ENCODE measurements at places on chromosomes 1 and 21.
A peak's percentile ranks its signal among the peaks of the same experiment; 100 is the strongest.

DNA sequence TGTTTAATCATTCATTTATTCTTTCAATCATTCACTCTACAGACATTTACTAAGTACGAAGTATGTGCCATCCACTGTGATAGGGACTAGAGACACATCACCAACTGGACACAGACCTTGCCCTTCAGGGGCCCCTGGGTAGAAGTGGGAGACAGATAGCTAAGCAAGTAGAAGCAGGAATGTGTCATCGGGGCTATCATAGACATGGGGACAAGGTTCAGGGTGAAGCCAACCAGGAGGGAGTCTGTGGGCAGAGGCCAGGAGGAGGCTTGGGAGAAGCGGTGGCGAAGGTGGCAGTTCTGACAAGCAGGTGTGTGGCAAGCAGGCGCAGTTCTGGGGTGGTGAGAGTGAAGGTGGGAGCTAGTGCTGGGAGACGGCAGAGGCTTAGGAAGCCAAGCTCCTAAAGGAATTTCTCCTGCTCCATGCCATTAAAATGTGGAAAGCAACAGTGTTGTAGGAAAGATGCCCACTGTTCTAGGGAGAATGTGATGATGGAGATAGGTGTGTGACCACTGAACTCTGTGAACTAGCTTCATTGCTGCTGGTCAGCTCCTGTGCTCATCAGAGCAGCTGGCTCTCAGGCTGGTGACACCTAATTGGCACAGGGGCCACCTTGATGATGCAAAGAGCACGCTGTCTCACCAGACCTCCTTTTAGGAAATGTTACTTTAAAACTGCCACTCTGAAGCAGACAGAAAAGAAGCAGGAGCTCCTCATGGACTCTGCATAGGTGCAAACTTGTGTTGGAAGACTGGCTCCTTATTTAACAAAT, 79.7 kb upstream of the LPGAT1 start:
- no peak for DNase-seq

DNA sequence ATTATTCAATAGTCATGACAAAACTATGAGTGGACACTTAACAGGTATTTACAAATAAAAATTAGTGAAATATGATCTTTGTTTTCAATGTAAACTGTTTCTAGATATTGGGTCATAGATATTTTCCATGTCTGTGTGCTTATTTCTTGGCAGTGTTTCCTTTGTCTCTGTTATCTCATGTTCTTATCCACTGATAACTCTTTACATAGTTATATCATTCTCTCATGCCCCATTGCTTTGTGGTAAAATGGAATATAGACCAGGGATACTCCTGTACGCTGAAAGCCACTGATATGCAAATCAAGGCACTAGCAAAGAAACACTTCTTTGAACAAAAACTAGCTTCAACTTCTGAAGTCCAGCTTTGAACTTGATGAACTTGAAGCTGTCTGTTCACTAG, 113.1 kb downstream of the ITSN1 start:
- no peak for DNase-seq

DNA sequence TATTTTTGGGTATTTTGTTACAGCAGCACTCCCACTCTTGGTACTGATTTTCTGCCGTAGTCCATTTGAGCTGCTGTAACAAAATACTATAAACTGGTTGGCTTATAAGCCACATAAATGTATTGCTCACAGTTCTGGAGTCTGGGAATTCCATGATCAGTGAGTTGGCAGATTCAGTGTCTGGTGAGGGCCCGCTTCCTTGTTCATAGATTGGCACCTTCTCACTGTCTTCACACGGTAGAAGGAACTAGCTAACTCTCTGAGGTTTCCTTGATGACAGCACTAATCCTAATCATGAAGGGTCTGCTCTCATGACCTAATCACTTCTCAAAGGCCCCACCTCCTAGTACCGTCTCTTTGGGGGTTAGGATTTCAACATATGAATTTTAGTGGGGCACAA, 85.2 kb downstream of the HHAT start:
- no peak for DNase-seq

- no peak for DNase-seq
Measured at GRCh38 chr21:16330082-16330907, 600.5 kb downstream of the USP25 start.

- no peak for DNase-seq
Measured at GRCh38 chr1:39529901-39530535, 38.6 kb downstream of the BMP8A start.

- no peak for DNase-seq
Measured at GRCh38 chr1:109821221-109821669, 57.5 kb upstream of the EPS8L3 start.

- peak; percentile 17 for DNase-seq
Measured at GRCh38 chr1:25619101-25619890, 2.7 kb downstream of the MAN1C1 start.

DNA sequence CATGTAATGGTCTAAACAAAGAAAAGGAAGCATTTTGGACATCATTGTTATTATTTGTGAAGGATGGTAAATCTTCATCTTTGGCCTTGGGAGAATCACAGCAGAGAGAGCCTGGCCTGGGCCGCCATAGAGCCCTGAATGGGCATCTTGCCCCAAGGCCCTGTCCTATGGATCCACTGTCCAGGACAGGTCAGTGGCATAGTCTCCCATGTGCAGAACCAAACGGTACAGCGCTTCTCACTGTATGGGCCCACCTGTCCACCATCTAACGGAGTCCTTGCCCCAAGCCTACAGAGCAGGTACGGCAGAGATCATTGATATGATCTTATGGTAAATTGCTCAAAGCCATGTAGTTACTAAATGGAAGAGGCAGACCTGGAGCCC, 185.7 kb downstream of the FOXD2 start:
- DNase-seq = no peak

DNA sequence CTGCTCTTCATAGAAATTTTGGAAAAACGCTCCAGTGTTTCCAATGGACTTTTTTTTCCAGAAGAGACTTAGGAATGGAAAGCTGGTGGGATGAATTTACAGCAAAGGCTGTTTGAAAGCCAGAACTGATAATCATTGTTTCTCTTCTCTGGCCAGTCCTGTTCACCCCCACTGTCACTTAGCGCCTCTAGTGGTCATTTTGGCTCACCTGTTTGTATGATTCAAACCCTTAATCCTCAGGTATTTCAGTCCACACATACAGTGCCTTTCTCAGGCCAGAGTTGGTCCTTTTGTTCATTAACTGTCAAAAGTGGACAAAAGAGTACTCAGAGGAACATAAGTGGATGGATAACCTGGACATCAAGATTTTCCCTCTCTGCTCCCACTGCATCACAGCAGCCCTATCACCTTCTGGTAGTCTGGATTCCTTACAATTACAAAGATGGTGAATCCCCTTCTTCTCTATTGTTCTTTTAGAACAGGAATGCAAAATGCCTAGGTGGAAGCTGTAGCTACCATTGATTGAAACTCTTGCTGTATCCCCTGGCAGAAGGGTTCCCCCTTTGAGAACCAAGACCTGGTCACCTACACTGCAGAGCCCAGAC, 177.6 kb upstream of the OLFM3 start:
- DNase-seq = no peak

- DNase-seq = no peak
Measured at GRCh38 chr1:29826646-29827045, 590.3 kb downstream of the PTPRU start.

GRCh38 chr1:59693406-59693805, 121.3 kb upstream of the HOOK1 start:
- DNase-seq = no peak

GRCh38 chr1:48683839-48684238, 92.9 kb downstream of the BEND5 start:
- DNase-seq = no peak

- no peak for DNase-seq
Measured at GRCh38 chr1:102875756-102876155, 232.6 kb downstream of the COL11A1 start.

- no peak for DNase-seq
Measured at GRCh38 chr1:227726924-227727599, 8.0 kb downstream of the JMJD4 start.

GRCh38 chr1:199742547-199742946, 285.0 kb upstream of the NR5A2 start:
- DNase-seq = no peak

DNA sequence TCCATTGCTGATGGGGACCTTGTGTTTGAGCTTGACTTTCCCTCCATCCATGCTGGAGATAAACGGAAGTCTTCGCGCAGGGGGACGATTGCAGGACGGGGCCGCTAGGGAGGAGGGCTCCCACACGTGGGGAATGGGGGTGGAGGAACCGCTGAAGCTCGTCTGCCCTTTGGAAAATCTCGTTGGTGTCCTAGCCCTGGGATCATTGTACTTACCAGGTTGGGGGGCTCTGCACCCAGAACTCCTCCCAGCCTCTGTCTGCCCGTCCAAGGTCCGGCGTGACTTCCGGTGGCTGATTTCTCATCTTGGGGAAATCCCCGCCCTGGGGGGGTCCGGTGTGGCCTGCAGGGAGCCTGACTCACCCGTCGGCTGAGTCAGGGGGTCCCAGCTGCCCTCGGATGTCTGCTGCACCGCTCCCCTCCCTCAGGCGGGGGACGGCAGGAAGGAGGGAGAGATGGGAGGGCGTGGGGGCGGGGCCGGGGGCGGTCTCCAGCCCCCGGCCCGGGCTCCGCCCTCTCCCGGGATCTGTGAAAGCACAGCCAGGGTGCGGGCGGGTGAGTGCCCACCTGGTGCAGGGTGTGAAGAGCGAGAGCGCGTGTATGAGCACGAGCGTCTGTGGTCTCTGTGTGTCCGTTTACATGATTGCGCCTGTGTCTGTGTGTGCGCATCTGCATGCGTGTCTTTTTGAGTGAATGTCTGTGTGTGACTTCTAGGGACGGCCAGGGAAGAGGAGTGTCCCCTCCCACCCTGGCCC, 35.8 kb downstream of the PIK3CD start:
- peak; percentile 86 for DNase-seq

GRCh38 chr1:210259561-210259960, 27.0 kb downstream of the SERTAD4 start:
- no peak for DNase-seq

GRCh38 chr1:170776777-170777176, 112.8 kb downstream of the PRRX1 start:
- DNase-seq = no peak

DNA sequence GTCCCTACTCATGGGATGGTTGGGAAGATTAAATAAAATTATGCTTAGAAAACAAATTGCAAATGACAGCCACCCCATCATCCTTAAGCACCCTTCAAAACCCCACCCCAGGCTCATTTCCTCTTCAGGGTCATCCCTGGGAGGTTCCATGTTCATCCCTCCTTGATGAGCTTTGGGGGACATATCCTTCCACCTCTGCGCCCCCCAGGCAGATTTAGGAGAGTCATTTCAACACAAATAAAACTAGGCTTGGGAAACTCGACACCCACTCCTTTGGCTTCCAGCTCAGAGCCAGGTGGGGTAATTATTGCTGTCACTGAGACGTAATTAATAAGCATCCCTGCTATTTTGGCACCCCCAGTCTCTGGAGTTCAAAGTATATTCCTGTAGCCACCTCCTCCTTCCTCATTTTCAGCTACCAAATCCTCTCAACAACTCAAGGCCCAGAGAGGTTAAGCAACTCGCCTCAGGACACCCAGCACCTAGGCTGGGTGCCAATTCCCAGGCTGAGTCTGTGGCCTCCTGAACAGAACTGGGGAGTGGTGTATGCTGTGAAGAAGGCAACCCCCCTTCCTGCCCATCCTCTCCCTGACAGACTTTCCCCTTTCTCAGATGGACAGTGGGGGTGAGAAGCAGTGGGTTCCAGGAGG, 595 bp downstream of the CRYBG2 start:
- DNase-seq = no peak

DNA sequence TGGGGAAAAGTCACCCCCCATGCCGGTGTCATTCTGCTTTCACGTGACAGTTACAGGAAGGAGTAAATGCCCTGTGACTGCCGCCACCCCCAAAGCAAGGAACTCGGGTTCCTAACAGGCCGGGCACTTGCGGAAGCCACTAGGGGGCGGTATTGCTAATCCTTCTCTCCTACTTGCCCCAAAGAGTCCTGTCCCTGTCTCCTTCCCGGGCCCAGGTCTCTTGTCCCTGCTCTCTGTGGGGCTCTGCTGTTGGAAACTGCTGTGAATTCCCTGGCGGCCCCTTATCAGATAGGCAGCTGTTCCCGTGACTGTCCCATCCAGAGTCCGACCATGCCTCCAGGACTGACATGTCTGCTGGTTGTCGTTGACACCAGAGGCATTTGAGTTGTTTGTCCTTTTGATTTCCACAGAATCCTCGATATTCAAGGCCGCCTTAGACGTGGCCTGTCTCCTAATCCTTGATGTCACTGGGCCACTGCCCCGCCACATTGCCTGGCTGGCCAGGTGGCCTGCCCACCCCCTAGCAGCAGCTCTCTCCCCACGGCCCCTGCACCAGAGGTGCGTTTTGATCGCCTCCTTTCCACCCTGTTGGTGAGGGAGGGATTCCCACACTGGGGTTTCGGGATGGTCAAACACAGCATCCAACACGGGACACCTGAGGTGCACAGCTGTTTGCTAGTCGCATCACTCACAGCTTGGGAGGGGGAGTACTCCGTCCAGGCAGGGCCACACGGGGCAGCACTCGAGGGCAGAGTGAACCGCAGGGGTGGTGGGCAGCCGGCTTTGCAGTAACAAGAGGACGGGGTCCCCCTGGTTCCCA, 37.3 kb downstream of the CHAF1B start:
- DNase-seq = no peak

- no peak for DNase-seq
Measured at GRCh38 chr1:231605149-231606100, 21.2 kb upstream of the DISC1 start.

- no peak for DNase-seq
Measured at GRCh38 chr21:25624511-25624910, 14.5 kb upstream of the JAM2 start.

- DNase-seq = no peak
Measured at GRCh38 chr1:18021242-18021641, 86.4 kb upstream of the IGSF21 start.

DNA sequence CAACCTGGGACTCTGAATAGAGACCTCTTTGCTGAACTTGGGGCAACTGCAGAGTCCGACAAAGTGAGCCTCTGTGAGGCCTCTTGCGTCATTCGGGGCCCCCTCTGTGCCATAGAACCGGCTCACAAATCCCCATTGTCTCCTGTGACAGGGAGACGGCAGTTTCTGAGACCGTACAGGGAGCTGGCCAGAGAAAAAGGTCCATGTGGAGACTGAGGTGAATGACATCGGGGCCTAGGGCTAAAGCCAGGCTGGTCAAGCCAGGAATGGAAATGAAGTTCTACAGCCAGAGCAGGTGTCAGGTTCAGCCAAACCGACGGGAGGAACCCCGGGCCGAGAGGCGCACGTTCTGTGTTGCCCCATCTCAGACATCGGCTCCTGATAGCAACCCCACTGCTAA, 37.1 kb upstream of the TRIM67 start:
- no peak for DNase-seq

GRCh38 chr21:37410639-37411038, 44.1 kb downstream of the DYRK1A start:
- DNase-seq = no peak

GRCh38 chr1:47886141-47886540, 111.0 kb downstream of the TRABD2B start:
- no peak for DNase-seq

All from CD8-positive, alpha-beta memory T cell (primary cell).